Dorsolateral prefrontal cortex (tissue), 122 donors: ENCODE measurements at places on chromosomes 12 and 14. TPM values are rescaled to one million over a fixed set of nuclear protein-coding genes. Genes with fewer than 3 reads are reported as not detected.

DNA sequence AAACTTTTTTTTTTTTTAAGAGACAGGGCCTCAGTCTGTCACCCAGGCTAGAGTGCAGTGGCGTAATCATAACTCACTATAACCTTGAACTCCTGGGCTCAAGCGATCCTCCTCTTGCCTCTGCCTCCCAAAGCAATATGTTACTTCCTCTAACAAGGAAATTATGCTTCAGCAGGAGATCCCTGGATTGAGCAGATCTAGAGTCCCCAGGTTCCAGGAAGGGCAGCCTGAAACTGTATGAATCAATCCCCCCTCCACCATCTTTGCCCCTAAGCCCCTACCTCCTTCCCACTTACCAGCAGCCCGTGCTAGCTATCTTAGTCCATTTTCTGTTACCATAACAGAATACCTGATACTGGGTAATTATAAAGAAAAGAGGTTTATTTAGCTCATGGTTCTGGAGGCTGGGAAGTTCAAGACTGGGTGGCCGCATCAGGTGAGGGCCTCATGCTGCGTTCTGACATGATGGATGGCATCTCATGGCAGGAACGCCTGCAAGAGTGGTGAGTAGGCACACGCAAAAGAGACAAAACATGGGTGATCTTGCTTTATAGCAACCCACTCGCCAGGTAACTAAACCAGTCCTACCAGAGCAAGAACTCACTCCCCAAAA is 5.0 kb downstream of the TAMALIN start:
- no peak for DNase-seq

GRCh38 chr12:132561427-132562156 is 48.8 kb downstream of the LRCOL1 start:
- no peak for DNase-seq

DNA sequence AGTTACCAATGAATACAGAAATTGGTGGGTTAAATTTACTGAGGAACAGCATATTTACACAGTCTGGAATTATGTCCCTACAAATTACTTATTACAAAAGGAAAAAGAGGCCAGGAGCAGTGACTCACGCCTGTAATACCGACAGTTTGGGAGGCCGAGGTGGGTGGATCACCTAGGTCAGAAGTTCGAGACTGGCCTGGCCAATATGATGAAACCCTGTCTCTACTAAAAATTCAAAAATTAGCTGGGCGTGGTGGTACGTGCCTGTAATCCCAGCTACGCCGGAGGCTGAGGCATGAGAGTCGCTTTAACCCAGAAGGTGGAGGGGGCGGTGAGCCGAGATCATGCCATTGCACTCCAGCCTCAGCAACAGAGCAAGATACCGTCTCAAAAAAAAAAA is 52.6 kb downstream of the HECTD1 start:
- no peak for DNase-seq

- DNase-seq: no peak
Measured at GRCh38 chr12:114924946-114925475, 241.0 kb upstream of the TBX3 start.

- DNase-seq: no peak
Measured at GRCh38 chr12:89907659-89908058, 199.0 kb upstream of the ATP2B1 start.

- DNase-seq: no peak
Measured at GRCh38 chr12:6784296-6784695, 5.0 kb upstream of the CD4 start.

DNA sequence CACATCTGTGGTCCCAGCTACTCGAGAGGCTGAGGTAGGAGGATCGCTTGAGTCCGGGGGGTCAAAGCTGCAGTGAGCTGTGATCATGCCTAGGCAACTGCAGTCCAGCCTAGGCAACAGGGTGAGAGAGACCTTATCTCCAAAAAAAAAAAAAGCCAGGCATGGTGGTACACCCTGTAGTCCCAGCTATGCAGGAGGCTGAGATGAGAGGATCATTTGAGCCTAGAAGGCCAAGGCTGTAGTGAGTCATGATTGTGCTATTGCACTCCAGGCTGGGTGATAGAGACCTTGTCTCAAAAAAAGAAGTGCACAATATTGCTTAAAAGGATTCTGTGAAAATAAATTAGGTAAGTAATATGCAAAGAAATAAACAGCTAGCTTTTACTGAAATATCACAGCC is 17.0 kb downstream of the NAA25 start:
- DNase-seq: no peak

DNA sequence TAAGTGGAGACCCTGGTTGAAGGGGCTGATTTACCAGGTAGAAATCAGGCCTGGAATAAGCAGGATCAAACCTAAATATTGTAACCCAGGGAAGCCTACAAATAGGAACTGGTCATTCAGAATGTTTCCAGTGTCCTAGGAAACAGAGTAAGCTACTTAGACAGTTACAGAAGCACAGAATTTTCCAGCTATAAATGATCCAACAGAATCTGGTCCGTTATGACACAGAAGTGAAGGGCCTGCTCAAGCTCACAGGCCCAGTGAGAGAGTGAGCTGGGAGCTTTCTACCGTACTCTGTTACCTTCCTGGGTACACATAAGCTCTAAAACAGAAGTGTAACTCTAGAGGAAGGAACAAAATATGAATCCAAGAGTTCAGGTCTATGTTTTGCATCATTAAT is 119.1 kb downstream of the TTC7B start:
- DNase-seq: no peak

DNA sequence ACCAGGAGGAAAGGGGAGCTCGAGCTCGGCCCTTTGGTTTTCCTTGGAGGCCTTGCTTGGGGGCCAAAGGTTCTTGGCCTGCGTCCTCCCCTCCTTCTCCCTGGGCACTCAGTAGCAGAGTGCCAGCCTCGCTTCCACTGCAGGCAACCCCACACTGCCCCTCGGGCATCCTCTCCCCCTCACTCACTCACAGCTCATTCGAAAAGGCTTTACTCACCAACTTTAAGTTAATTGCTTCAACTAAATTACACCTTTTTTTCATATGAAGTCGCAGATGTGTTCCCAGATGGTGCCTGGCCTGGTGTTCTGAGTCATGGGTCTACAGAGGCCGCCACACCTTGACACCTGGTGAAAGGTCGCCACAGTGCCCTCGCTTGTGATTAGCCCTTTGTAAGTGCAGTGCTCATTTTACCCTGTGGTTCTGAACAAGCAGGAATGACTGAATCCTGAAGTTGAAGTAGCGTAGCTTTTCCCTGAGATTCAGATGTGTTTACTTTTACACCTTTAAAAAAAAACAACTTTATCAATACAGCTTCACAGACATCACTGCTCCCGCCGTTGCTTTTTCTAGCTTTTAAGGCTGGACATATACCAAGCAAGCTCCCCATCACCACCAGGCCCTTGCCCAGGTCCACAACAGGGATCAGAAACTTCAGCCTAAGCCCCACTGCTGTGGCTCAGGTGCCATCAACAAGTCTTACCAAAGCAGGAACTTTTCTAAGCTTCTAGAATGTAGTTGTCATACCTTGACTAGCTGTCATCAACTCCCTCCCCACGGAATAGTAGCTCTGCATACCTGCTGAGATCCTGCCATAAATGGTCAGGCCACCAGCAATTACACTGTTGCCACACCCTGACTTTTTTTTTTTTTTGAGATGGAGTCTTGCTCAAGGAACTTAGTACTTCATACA is 20.3 kb upstream of the ADIPOR2 start:
- no peak for DNase-seq

GRCh38 chr12:110697236-110697635 is 8.3 kb upstream of the HVCN1 start:
- no peak for DNase-seq

Gene FGF23
- total RNA-seq: not detected

Gene GZMH
- total RNA-seq: not detected

Gene IL31
- not detected for total RNA-seq

Gene RDH5
- 12.6 TPM for total RNA-seq

Gene RND1
- 55.3 TPM for total RNA-seq

Gene PPP1R1A
- 23.9 TPM for total RNA-seq
